Naive thymus-derived CD4-positive, alpha-beta T cell (primary cell): ENCODE measurements at places on chromosomes 7 and 10.

GRCh38 chr7:150453892-150454291, 3.5 kb downstream of the GIMAP8 start:
- peaks cover 27% of the 10 kb centered on the region for H3K4me1 ChIP-seq
- peaks cover 4% of the 10 kb centered on the region for H3K36me3 ChIP-seq
- peak overlapping the region; percentile 84 for H3K27ac ChIP-seq
- no peaks in the 10 kb centered on the region for H3K27me3 ChIP-seq

DNA sequence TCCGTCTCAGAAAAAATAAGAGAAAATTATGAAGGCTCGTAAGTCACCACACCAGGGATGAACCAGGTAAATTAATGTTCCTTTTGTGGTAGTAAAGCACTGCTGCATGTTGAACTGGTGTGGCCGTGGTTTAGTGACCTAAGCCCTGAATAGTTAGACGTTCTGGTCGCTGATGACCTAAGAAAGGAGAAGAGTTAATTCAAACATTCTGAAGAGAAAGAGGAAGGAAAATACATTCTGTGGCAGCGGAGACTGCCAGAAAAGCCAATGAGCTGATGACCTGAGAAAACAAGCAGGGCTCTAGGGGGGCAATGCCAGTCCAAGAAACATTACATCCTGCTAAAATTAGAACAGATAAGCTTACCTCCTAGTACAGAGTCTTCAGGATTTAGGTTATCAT, 17.5 kb downstream of the DNAJC9 start:
- no peaks in the 10 kb centered on the region for H3K4me1 ChIP-seq
- H3K36me3 ChIP-seq, result no peaks in the 10 kb centered on the region
- no peak overlapping the region for H3K4me3 ChIP-seq
- no peaks in the 10 kb centered on the region for H3K27me3 ChIP-seq
- DNase-seq, result no peak

DNA sequence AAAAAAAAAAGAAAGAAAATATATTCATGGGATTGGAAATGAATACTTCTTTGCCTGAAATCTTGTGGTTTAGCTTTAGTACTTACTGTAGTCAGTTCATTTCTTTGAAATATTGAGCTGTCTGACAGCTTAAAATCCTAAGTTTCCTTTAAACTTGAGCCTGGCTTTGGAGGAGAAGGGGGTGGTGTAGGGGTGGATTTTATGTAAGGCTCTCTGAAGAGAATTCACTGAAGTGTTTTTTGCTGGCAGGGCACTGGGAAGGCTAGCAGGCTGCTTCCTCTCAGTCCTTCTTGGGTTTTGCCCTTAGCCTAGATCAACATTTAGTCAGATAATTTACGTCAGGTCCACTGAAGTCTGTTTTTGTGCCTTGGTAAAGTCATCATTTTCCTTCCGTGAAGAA, 516.5 kb downstream of the AUTS2 start:
- no peaks in the 10 kb centered on the region for H3K36me3 ChIP-seq
- H3K27ac ChIP-seq, result no peak overlapping the region
- no peaks in the 10 kb centered on the region for H3K4me1 ChIP-seq
- no peaks in the 10 kb centered on the region for H3K27me3 ChIP-seq

GRCh38 chr10:129764011-129764900, 199.8 kb downstream of the EBF3 start:
- DNase-seq, result no peak
- H3K27me3 ChIP-seq, result no peaks in the 10 kb centered on the region
- no peaks in the 10 kb centered on the region for H3K4me1 ChIP-seq
- H3K36me3 ChIP-seq, result no peaks in the 10 kb centered on the region
- H3K4me3 ChIP-seq, result no peak overlapping the region
- H3K27ac ChIP-seq, result no peak overlapping the region

DNA sequence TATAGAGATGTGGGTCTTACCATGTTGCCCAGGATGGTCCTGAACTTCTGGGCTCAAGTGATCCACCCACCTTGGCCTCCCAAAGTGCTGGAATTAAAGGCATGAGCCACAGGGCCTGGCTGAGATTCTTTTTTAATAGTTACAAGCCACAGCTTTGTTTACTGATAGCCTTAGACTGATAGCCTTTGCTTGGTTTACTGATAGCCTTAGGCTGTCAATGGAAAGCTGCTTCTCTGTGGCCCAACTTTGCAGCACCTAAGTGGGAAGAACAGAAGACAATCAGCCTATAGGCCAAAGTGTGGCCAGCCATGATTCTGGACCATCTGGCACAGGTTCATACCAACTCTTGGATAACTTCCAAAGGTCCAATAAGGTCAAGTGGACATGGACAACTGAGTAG, 24.1 kb upstream of the CDCA7L start:
- H3K27ac ChIP-seq, result no peak overlapping the region
- H3K4me3 ChIP-seq, result no peak overlapping the region
- H3K27me3 ChIP-seq, result no peaks in the 10 kb centered on the region

DNA sequence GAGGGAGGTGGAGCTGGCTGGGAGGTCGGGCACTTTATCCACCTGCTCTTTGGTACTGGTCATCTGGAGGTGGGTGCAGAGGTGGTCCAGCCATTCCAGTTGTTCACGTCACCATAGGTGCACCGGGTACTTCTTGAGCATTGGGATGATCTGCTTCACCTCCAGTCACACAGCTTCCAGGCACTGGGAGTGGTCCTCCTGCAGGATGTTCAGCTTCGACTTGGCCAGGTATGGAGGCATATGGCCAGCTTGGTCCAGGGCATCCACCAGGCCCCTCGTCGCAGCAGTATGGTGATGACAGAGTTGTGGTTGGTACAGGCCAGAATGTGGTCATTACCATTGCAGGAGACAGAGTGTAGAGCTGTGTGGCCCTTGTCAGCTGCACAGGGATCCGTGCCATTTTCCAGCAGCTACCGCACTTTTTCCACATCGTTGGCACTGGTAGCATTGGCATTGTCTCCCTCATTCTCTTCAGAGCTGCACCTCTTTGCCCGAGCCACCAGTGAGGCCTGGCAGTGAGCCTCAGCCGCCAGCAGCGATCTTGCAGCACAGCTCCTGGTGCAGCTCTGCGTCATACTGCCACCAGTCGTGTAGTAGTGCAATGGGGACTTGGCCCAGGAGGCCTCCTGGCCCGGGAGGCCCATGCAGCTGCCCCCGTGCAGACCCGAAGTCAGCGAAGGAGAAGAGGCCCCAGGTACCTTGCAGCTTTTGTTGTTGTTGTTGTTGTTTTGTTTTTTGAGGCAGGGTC, 150.9 kb downstream of the ZNF22 start:
- H3K36me3 ChIP-seq, result no peaks in the 10 kb centered on the region
- H3K27me3 ChIP-seq, result no peaks in the 10 kb centered on the region
- no peak for DNase-seq
- no peak overlapping the region for H3K27ac ChIP-seq

DNA sequence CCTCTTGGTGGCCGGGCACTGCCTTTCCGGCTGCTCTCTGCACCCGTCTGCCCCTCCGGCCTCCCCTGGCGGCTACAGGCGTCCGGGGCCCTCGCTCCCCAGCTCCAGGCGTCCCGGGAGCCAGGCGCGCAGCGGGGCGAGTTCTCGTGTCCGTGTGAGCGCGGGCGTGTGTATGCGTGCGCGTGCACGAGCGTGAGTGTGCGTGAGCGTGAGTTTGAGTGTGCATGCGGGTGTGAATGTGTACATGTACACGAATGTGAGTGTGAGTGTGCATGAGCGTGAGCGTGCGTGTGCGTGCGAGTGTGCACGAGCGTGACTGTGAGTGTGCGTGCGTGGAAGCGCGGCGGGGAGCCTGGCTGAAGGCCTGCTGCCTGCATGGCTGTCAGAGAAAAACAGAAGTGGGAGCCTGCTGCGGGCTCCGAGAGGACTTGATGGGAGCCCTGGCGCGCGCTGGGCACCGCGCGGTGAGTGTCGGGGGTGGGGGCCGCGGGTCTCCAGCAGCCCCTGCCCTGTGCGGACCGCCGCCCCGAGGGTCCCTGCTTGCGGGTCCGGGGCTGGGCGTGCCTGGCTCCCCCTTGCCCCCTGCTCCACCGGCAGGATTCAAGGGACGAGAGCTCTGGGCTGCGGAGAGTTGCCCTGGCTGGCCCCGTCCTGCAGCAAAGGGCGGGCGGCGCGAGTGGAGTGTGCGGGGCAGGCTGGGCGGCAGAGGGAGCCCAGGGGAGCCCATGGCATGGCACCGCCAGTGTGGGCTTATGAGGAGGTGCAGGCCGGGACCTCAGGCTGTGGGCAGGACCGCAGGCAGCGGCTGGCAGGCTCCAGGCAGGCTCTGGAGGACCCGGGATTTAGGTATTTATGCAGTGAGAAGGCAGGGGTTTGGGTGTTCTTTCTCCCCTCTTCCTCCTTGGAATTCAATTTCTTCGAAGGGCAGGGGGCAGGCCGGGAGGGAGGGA, 75.8 kb upstream of the EN2 start:
- H3K4me1 ChIP-seq, result no peaks in the 10 kb centered on the region
- H3K4me3 ChIP-seq, result no peak overlapping the region
- no peaks in the 10 kb centered on the region for H3K27me3 ChIP-seq

DNA sequence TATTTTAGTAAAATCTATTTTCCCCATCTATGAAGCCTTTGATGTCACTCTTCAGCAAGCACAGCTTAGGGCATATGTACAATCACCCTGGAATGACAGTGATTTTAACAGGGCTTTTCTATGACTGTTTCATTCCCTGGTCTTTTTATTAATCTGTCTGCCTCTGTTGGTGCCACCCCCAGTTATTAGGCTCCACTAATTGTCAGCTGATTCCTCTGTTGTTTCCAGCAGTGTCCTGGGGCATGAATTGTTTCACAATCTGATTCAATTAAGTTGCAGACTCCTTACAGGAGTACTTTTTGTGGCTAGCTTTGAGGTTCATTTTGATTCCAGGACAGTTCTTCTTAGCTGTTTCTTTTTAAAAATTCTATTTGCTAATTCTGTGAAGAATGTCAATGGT, 38.6 kb downstream of the MYO3A start:
- no peak overlapping the region for H3K4me3 ChIP-seq
- DNase-seq, result no peak
- H3K4me1 ChIP-seq, result no peaks in the 10 kb centered on the region
- no peaks in the 10 kb centered on the region for H3K36me3 ChIP-seq
- H3K27ac ChIP-seq, result no peak overlapping the region

GRCh38 chr7:134044682-134045081, 82.5 kb upstream of the LRGUK start:
- H3K27me3 ChIP-seq, result no peaks in the 10 kb centered on the region
- no peak overlapping the region for H3K4me3 ChIP-seq
- H3K36me3 ChIP-seq, result no peaks in the 10 kb centered on the region
- no peak overlapping the region for H3K27ac ChIP-seq

- no peaks in the 10 kb centered on the region for H3K27me3 ChIP-seq
- H3K36me3 ChIP-seq, result no peaks in the 10 kb centered on the region
Measured at GRCh38 chr7:1951159-1951536, 281.1 kb downstream of the ELFN1 start.
